ENCODE measurements at places on chromosomes 6 and 20. TPM values are rescaled to one million over a fixed set of nuclear protein-coding genes. Genes with fewer than 3 reads are reported as not detected.
A peak's percentile ranks its signal among the peaks of the same experiment; 100 is the strongest.

Gene ID1
- total RNA-seq: 186 TPM

Gene IRF4
- total RNA-seq: not detected

Gene HSPA12B
- not detected for total RNA-seq

GRCh38 chr6:39590871-39591393, 134.3 kb downstream of the KIF6 start:
- DNase-seq: no peak
- no peaks in the 10 kb centered on the region for H3K4me1 ChIP-seq
- H3K27me3 ChIP-seq: no peaks in the 10 kb centered on the region
- H3K36me3 ChIP-seq: no peaks in the 10 kb centered on the region
- H3K4me3 ChIP-seq: no peak overlapping the region

DNA sequence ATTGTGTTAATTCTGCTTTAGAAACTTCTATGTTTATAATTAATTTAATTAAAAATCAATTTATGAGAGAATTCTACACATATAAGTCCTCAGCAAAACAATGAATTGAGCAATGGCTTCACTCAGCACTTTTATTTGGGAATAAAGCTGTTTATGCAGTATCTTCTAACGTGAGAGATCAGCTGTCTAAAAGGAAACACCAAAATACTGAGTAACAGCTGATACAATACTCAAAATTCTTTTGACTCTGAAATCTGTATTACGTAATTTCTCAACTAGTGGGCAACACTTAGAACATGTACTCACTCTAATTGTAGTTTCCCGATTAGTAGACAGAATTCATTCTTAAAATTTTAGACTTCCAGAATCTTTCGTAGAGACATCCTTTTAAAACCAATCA, 49.8 kb downstream of the MAP3K7 start:
- H3K36me3 ChIP-seq: peaks cover 13% of the 10 kb centered on the region
- DNase-seq: peak; percentile 45
- no peaks in the 10 kb centered on the region for H3K27me3 ChIP-seq
- H3K4me1 ChIP-seq: no peaks in the 10 kb centered on the region

- no peak overlapping the region for H3K27ac ChIP-seq
- DNase-seq: no peak
- H3K4me3 ChIP-seq: no peak overlapping the region
- H3K4me1 ChIP-seq: no peaks in the 10 kb centered on the region
- no peaks in the 10 kb centered on the region for H3K36me3 ChIP-seq
Measured at GRCh38 chr6:94733066-94733465, 844.3 kb upstream of the MANEA start.

GRCh38 chr20:64180673-64181072, 16.4 kb downstream of the MYT1 start:
- H3K36me3 ChIP-seq: no peaks in the 10 kb centered on the region
- no peak overlapping the region for H3K27ac ChIP-seq
- DNase-seq: no peak
- no peak overlapping the region for H3K4me3 ChIP-seq
- peaks cover 23% of the 10 kb centered on the region for H3K27me3 ChIP-seq
- no peaks in the 10 kb centered on the region for H3K4me1 ChIP-seq

GRCh38 chr6:155584006-155584405, 128.4 kb upstream of the NOX3 start:
- H3K36me3 ChIP-seq: no peaks in the 10 kb centered on the region
- no peak for DNase-seq
- no peak overlapping the region for H3K4me3 ChIP-seq
- H3K27ac ChIP-seq: no peak overlapping the region
- H3K4me1 ChIP-seq: no peaks in the 10 kb centered on the region

GRCh38 chr6:85726206-85726605, 83.5 kb upstream of the SYNCRIP start:
- H3K36me3 ChIP-seq: no peaks in the 10 kb centered on the region
- no peak overlapping the region for H3K4me3 ChIP-seq
- no peak for DNase-seq
- H3K4me1 ChIP-seq: no peaks in the 10 kb centered on the region

- no peaks in the 10 kb centered on the region for H3K4me1 ChIP-seq
- no peak overlapping the region for H3K27ac ChIP-seq
- no peaks in the 10 kb centered on the region for H3K36me3 ChIP-seq
- H3K4me3 ChIP-seq: no peak overlapping the region
- peaks cover 7% of the 10 kb centered on the region for H3K27me3 ChIP-seq
- peak; percentile 57 for DNase-seq
Measured at GRCh38 chr20:54086507-54087039, 16.2 kb upstream of the BCAS1 start.

DNA sequence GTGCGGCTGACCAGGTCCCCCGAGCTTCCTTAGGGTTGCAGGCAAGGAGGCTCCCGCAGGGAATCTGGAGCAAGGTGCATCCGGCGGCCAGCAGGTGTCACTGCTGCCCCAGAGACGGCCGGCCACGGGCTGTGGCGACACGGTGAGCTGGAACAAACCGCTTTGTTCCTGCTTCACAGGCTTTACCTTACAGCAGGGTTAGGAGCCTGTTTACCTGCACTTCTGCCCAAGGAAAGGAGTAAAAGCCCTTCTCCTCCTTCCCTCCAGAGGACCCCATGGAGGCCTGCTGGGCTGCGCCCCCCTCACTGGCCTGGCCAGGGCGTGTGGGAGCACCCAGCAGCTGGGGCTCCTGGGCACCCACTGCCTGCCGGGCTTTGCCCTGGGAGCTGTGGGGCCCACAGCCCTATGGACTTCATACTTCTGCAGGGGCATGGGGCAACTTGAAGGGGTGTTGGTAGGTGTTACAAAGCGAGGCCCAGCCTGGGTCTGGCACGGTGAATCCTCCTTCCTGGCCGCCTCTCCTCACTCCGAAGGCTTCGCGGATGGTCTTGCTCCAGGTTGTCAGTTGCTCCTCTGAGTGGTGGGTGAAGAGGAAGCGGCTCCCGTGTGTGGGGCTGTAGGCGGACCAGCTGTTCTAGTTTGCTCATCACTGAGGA, 88.4 kb downstream of the CDC5L start:
- peak; percentile 65 for DNase-seq
- H3K36me3 ChIP-seq: no peaks in the 10 kb centered on the region
- peaks cover 2% of the 10 kb centered on the region for H3K4me1 ChIP-seq
- H3K4me3 ChIP-seq: no peak overlapping the region

GRCh38 chr6:5422321-5422915, 161.1 kb downstream of the FARS2 start:
- peaks cover 5% of the 10 kb centered on the region for H3K4me1 ChIP-seq
- no peak overlapping the region for H3K4me3 ChIP-seq
- H3K36me3 ChIP-seq: no peaks in the 10 kb centered on the region
- H3K27ac ChIP-seq: no peak overlapping the region

- peaks cover 16% of the 10 kb centered on the region for H3K4me1 ChIP-seq
- no peak for DNase-seq
Measured at GRCh38 chr20:58901488-58902402, 49.2 kb downstream of the GNAS start.

DNA sequence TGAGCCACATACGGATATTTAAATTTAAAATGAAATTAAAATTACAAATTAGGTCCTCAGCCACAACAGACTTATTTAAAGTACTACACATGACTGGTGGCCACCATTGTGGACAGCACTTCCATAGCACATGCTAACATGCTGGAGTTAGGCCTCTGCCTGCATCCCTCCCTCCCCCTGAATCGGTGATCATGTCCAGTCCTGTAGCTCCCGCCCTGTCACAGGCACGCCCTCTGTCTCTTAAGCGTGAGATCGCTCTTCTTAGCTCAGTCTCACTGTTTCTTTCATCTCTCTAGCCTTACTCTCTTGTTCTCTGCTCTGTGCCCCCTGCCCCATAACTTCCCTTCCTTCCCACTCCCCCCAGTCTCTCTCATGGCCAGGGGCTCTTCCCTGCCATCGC, 28.9 kb downstream of the ELMO2 start:
- no peaks in the 10 kb centered on the region for H3K4me1 ChIP-seq
- no peak for DNase-seq
- H3K27me3 ChIP-seq: no peaks in the 10 kb centered on the region
- no peak overlapping the region for H3K27ac ChIP-seq

GRCh38 chr6:145836772-145837171, 22.2 kb upstream of the FBXO30 start:
- no peak for DNase-seq
- H3K27me3 ChIP-seq: no peaks in the 10 kb centered on the region
- H3K4me3 ChIP-seq: no peak overlapping the region
- H3K36me3 ChIP-seq: no peaks in the 10 kb centered on the region
- no peak overlapping the region for H3K27ac ChIP-seq

DNA sequence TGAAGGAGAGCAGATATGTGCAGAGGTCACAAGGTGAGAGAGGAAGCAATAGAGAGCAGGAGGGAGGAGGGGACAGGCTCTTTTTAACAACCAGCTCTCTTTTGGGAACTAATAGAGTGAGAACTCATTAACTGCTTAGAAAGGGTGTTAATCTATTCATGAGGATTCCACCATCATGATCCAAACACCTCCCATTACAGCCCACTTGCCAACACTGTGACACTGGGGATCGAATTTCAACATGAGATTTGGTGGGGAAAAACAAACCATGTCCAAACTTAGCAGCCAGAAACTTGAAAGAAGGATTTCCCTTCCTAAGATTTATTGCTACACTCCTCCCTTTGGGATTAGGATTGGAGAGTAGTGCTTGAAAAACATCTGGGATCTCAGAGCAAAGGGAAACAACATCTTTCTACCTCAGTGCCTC, 135.5 kb upstream of the PLCB4 start:
- H3K36me3 ChIP-seq: no peaks in the 10 kb centered on the region
- DNase-seq: no peak
- H3K4me3 ChIP-seq: no peak overlapping the region

GRCh38 chr20:48382304-48382703, 445.5 kb downstream of the PREX1 start:
- no peak overlapping the region for H3K27ac ChIP-seq
- H3K4me3 ChIP-seq: no peak overlapping the region
- no peaks in the 10 kb centered on the region for H3K36me3 ChIP-seq
- H3K4me1 ChIP-seq: no peaks in the 10 kb centered on the region
- H3K27me3 ChIP-seq: no peaks in the 10 kb centered on the region

DNA sequence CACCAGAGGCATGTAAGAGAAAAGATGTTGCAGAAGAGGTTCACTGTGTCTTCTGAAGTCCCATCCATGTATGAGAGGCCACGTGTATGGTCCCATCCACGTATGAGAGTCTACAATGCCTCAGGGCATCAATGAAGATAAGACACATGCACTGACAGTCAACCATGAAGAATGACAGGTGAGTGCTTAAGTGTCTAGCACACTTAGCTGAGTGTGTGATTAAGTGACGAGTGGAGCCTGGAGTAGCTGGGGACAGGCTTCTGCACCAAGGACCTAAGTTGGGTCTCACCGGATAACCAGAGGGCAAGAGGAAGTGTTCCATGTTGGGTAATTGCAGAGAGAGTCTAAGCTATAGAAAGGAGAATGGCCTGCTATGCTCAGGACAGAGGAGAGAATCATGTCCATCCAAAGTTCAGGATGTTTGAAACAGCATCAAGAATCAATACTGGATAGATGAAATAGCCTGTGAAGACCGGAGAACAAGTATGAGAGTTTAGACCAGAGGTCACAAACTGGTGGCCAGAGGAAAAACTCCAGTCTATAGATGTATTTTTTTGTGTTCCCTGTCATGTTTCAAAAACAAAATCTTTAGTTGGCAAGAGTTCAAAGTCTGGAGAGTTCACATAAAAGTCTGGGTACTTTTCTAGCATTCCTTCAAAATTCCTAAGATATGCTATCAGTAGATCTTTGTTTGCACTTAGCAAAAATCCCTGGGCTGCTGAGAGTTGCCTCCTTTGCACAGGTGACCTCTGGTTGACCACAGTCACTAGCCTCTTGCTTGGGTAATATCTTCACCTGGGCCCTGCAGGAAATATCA, 165.8 kb downstream of the KIF16B start:
- H3K27ac ChIP-seq: no peak overlapping the region
- H3K4me1 ChIP-seq: peaks cover 1% of the 10 kb centered on the region
- no peaks in the 10 kb centered on the region for H3K27me3 ChIP-seq

DNA sequence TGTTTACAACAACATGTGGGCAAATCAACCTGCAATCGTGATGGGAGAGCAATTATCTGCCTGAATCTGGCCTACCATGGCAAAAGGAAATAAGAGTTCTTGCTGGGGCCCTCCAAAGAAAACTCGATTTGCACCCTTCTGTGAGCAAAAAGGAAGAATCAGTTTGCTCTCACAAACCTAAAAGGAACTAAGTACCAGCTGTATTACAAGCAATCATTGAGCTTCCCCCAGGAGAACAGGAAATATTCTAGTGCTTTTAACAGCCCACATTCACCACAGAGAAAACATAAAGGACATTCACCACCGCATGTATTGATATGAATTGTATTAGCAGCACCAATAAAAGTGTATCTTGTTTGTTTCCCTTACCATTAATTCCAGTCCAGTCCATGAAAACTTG, 75.0 kb downstream of the MBOAT1 start:
- H3K27ac ChIP-seq: no peak overlapping the region
- H3K36me3 ChIP-seq: no peaks in the 10 kb centered on the region
- H3K4me1 ChIP-seq: peaks cover 1% of the 10 kb centered on the region
- DNase-seq: no peak
- no peaks in the 10 kb centered on the region for H3K27me3 ChIP-seq

DNA sequence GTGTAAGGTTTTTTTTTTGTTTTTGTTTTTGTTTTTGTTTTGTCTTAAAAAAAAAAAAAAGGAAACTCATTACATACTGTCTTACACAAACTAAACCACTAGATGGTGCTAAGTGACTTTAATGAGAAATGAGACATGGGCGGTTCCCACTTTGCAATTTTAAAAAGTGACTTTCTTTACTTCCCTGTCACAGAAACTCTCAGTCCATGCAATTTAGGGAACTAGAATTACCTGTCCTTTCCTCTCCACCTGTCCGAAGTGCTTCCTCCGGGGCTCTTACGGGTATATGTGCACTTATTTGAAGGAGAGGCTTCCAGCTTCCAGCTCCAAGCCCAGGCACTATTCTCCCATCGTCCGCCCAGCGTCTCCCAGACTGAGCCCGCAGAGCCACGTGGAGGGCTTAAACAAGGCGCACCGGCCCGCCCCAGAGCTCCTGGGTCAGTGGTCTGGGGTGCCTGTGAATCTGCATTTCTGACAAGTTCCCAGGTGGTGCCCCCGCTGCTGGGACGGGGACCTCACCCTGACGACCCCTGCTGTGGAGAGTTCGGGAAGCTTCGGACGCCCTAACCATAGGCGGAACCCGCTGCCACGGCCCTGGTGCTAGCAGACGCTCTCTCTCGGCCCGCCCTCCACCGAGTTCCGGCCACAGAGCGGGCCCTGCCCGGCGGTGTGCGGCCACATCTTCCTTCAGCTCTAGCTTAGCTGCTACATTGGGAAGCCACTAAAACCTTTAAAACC, 26.1 kb downstream of the BFSP1 start:
- H3K4me3 ChIP-seq: peak overlapping the region; percentile 43
- H3K4me1 ChIP-seq: peaks cover 4% of the 10 kb centered on the region
- no peak overlapping the region for H3K27ac ChIP-seq
- H3K27me3 ChIP-seq: peaks cover 9% of the 10 kb centered on the region
- H3K36me3 ChIP-seq: no peaks in the 10 kb centered on the region
- DNase-seq: peak; percentile 59

Measured in IMR-90 (cell line).